Stimulated activated CD4-positive, alpha-beta T cell treated with anti-CD3 and anti-CD28 coated beads, Interleukin-2, amount 100 ng/mL, for 24 hours (primary cell): ENCODE measurements at places on chromosomes 3 and 15.
A peak's percentile ranks its signal among the peaks of the same experiment; 100 is the strongest.

- no peak for DNase-seq
These were observed 464.3 kb downstream of the EPHA3 start for GRCh38 chr3:89571707-89572106.

GRCh38 chr3:25485673-25486072 lies 57.6 kb downstream of the RARB start:
- DNase-seq, result no peak

- peak; percentile 59 for DNase-seq
These were observed 8.4 kb downstream of the SHF start for GRCh38 chr15:45179221-45179985.

GRCh38 chr3:164903820-164904451 lies 174.4 kb downstream of the SI start:
- no peak for DNase-seq

GRCh38 chr3:141015481-141015880 lies 35.7 kb upstream of the SPSB4 start:
- DNase-seq, result no peak

GRCh38 chr3:191238321-191238817 lies 39.3 kb downstream of the OSTN start:
- DNase-seq, result no peak

GRCh38 chr3:4947028-4947427 lies 32.2 kb upstream of the BHLHE40 start:
- no peak for DNase-seq

GRCh38 chr15:58526647-58527192 lies 94.9 kb downstream of the LIPC start:
- no peak for DNase-seq

GRCh38 chr3:120163026-120163425 lies 68.8 kb upstream of the GSK3B start:
- DNase-seq, result no peak

GRCh38 chr3:156983559-156983958 lies 157.4 kb downstream of the LEKR1 start:
- DNase-seq, result no peak

- DNase-seq, result peak; percentile 61
These were observed 130.7 kb downstream of the LPP start for GRCh38 chr3:188284455-188285212.

- DNase-seq, result no peak
These were observed 43.9 kb downstream of the NR1I2 start for GRCh38 chr3:119825820-119826219.

GRCh38 chr3:122989856-122990575 lies 37.5 kb downstream of the SEMA5B start:
- DNase-seq, result no peak

DNA sequence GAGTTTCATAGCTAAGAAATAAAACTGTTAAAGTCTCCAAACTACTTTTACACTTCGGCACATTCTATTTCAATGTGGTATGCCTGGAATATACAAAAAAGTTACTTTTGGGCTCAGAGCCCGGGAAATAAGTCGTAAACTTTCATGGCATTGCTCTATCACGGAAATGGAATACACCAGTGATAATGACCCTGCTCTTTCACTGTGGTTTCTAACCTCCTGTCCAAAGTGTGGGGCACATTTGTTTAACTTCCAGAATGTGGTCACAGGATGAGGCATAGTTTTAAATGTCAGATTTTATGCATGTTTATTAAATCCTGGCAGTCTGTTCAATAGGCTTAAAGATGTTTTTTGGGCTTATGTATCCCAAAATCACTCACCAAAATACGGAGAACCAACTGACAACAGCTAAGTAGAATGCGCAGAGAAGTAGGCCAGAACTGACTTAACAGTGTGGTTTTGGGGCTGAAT lies 5.1 kb downstream of the CXCR6 start:
- DNase-seq, result no peak

GRCh38 chr15:97174886-97175540 lies 785.5 kb upstream of the ARRDC4 start:
- no peak for DNase-seq

- no peak for DNase-seq
These were observed 6.4 kb downstream of the IQSEC1 start for GRCh38 chr3:13066834-13067233.

DNA sequence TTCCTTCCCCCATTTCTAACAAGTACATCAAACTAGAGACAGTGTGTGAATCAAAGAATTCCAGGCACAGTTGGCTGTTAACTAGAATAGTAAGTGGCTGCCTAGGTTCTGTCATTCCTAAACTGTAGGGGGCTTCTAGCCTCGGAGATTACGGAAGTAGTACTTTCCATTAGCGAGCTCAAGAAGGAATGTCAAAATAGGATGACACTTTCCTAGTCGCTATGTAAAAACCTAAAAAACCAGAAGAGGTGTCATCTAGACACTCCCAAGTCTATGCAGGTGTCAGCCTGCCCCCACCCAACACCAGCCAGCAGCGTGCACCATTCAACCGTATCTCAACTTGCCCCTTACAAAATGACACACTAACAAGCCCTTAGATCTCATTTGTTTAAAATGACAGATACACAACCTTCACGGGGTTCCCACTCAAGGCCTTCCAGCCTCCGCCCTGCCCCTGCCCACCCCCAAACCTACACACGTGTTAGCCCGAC lies 874 bp downstream of the INO80 start:
- no peak for DNase-seq

GRCh38 chr3:105347625-105348302 lies 18.9 kb upstream of the ALCAM start:
- DNase-seq, result no peak

GRCh38 chr3:29494305-29495036 lies 213.6 kb downstream of the RBMS3 start:
- no peak for DNase-seq

DNA sequence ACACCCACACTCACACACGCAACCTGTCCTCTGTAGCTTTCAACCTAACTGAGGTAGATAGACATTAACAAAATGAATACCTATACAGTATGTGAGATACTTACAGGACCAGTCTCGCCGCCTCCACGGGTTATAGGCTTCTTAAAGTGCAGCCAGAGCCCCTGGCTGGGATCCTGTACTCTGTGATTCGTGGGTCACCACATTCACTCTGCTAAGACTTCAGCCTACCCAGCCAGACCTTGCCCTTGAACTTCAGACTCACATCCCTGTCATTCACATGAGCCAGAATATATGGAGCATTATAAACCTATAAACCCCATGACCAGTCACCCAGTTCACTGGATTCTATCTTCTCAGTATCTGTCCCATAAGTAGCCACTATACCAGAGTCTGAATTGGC lies 1.4 kb downstream of the DLEC1 start:
- no peak for DNase-seq

DNA sequence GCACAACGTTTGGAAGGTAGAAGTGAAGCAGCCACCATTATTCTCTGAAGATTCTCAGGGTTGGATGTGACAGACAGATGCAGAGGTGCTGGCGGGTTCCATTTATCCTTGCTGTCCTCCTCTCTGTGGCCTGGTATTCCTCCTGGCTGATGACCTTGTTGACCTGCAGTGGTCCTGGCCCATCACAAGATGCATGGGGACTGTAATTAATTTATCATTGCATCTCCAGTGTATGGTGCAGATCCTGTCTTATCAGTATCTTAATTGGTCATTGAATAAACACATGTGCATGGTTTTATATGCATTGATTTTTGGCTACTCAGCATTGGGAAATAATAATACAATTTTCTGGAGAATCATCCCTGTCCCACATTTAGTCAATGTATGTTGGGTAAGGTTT lies 259.4 kb upstream of the LRRFIP2 start:
- DNase-seq, result no peak

GRCh38 chr3:46059432-46059831 lies 32.1 kb upstream of the XCR1 start:
- DNase-seq, result no peak

GRCh38 chr3:96986241-96986640 lies 171.8 kb downstream of the EPHA6 start:
- DNase-seq, result no peak

- DNase-seq, result no peak
These were observed 16.0 kb downstream of the MAP2K5 start for GRCh38 chr15:67558502-67558901.

DNA sequence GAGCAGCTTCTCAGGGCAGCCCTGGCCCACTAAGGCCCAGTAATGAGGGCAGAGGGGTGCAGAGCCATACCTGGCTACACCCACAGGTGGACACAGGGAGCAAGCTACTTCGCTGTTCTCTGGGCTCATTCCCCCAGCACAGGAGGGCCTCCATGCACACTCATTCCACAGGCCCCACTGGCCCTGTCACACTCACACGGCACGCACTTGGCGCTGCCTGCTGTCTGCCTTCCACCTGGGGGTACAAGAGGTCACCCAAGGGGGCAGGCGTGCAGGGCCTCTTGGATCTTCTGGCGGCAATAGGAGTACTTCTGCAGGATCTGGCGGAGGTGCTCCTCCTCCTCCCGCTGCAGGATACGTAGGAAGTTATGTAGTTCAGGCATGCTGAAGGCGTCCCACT lies 2.3 kb upstream of the TUSC2 start:
- no peak for DNase-seq

- DNase-seq, result no peak
These were observed 22.8 kb upstream of the GOLM2 start for GRCh38 chr15:44265757-44266156.

- DNase-seq, result no peak
These were observed 271.4 kb downstream of the CLSTN2 start for GRCh38 chr3:140206196-140207040.

- no peak for DNase-seq
These were observed 112.8 kb downstream of the LPP start for GRCh38 chr3:188266562-188267274.

GRCh38 chr3:150355574-150355973 lies 52.5 kb upstream of the TSC22D2 start:
- no peak for DNase-seq

DNA sequence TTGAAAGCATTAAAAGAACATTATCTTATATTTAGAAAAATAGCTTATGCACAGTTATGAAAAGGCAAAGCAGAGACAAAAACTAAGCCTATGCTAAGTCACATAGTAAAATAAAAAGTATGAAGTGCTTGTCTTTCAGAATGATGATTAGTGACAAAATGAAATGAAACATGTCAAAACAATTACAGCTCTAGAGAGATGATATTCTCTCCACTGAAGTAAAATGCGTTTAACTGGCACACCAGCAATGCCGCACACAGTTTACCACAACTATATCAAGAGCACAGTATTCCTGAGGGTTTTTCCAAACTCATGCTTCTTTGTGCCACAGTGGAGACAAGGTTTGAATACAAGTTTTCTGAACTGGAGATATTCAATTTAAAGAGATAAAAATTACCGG lies 2.1 kb upstream of the ZBBX start:
- DNase-seq, result no peak

- DNase-seq, result no peak
These were observed 37.3 kb upstream of the PDE8A start for GRCh38 chr15:84944311-84944710.

DNA sequence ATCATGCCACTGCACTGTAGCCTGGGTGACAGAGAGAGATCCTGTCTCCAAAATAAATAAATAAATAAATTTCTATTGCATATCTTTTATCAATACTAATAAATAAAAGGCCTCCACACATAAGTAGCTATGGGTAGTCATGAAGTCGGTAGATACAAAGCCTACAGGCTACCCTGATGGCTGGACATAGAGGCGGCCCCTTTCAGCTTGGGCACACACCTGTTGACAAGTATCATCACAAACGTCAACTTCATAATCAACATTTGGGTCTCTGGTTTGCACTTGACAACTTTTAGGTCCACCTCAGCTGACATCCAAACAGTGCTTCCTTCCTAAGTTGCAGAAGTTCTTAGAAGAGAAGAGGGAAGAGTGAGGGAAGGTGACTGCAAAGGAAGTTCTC lies 53.4 kb downstream of the ITGA11 start:
- DNase-seq, result no peak

DNA sequence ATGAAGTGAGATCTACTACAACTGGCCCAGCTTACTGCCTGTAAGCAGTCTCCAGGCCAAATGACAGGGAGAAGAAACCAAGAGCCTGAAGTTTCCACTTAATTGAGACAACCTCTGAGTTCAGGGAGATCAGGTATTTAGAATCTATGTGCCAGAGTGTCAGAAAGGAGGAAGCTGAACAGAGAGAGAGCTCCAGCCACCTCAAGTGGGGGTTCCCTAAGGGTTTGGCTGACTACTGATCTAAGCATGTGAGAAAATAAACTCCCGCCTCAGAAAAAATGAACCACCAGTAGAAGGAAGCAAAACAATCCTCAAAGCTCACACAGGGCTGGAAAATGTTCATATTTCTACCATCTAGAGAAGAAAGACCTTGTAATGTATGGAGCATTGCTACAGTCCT lies 25.0 kb downstream of the ADAM10 start:
- no peak for DNase-seq

- DNase-seq, result no peak
These were observed 43.6 kb upstream of the COL6A6 start for GRCh38 chr3:130473416-130473815.

DNA sequence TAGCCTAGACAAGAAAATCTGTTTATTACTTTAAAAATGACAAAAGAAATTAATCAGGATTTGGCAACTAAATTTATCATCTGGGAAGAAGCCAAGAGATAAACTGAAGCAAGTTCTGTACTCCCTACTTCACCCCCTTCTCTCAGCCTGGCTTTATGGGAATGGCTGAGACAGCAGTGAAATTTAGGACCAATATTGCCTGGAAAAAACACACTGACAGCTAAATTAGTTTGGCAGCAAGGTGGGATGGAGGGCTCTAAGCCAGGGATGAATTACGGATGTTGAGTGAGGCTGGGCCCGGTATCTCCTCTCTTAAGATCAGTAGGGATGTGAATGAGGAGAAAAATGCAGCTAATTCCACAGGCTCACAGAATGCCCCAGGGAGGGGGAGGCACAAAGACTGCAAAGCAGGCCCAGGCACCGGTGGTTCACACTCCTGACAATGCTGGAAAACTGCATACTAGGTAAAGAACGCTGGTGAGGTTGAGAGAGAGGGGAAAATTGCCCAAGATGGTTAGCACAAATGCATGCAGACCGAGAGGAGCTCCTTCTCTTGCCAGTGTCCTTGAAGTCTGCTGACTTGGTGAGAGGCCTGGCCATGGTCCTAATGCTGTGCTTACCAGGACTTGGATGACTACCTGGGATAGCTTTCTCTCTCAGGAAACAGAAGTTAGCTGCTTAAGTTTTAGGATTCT lies 89.0 kb downstream of the WDR76 start:
- DNase-seq, result no peak

DNA sequence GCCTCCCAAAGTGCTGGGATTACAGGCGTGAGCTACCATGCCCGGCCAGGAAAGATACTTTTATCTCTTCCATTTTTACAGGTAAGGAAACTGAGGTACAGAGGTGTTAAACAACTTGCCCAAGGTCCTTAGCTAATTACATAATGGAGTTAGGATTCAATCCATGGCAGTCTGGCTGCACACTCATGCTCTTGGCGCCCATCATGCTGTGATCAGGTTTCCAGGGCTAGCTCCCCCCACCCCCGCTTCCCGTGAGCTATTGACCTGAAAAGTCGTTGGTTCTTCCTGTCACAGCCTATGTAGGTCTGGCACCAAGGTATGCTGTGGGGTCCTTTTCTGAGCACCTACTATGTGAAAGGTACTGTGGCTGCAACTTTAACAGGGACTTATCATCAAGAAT lies 55.9 kb upstream of the LARS2 start:
- no peak for DNase-seq
